ENCODE measurements at places on chromosomes 12 and 14. TPM values are rescaled to one million over a fixed set of nuclear protein-coding genes. Genes with fewer than 3 reads are reported as not detected.

DNA sequence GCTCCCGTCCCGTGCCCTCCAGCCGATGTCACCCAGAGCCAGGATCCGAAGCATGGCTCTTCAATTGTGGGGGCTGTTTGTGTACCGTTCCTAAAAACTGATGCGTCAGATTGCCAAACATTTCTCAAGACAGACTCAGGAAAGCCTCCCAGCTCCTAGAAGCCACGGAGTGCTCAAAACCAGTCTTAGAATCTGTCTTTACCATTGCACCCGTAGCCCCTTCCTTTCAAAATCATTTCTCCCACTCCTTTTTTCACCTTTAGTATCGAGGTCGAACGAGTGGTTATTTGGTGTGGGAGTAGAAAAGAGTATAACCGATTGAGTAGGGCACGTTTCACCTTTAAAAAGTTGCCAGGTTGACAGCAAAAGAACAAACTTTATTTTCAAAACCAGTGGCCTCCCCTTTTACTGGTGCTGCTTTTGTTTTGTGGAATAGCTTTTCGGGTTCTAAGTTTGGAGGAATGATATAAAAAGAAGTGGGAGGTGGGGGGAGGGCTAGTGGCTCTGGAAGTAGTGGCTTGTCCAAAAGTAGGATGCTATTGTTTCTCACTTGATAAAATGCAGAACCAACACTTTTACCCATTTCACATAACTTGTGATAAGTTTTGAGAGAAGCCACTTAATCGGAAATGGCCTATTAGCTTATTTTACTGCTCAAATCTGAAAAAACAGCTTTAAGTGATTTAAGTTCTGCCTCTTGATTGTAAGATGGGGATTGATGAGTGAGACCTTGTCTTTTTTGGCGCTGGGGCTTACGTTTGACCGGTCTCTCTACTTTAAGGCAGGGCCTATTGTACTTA is 803 bp downstream of the STK38L start:
- no peaks in the 10 kb centered on the region for H3K36me3 ChIP-seq
- peaks cover 19% of the 10 kb centered on the region for H3K4me1 ChIP-seq
- peak overlapping the region; percentile 64 for H3K4me3 ChIP-seq
- peak overlapping the region; percentile 75 for H3K27ac ChIP-seq

GRCh38 chr14:22884738-22885523 is 1.9 kb downstream of the REM2 start:
- H3K4me3 ChIP-seq = no peak overlapping the region
- no peaks in the 10 kb centered on the region for H3K36me3 ChIP-seq
- no peak overlapping the region for H3K27ac ChIP-seq
- H3K4me1 ChIP-seq = peaks cover 7% of the 10 kb centered on the region

- H3K4me1 ChIP-seq = peaks cover 5% of the 10 kb centered on the region
- DNase-seq = no peak
- no peak overlapping the region for H3K27ac ChIP-seq
- no peaks in the 10 kb centered on the region for H3K36me3 ChIP-seq
Observed at GRCh38 chr12:26822026-26822425, 11.0 kb downstream of the ITPR2 start.

The C12orf42 gene
- total RNA-seq = not detected
